ENCODE measurements at places on chromosomes 6 and 20.

GRCh38 chr20:47785854-47786764 lies 828 bp upstream of the SULF2 start:
- peak; percentile 68 for DNase-seq

DNA sequence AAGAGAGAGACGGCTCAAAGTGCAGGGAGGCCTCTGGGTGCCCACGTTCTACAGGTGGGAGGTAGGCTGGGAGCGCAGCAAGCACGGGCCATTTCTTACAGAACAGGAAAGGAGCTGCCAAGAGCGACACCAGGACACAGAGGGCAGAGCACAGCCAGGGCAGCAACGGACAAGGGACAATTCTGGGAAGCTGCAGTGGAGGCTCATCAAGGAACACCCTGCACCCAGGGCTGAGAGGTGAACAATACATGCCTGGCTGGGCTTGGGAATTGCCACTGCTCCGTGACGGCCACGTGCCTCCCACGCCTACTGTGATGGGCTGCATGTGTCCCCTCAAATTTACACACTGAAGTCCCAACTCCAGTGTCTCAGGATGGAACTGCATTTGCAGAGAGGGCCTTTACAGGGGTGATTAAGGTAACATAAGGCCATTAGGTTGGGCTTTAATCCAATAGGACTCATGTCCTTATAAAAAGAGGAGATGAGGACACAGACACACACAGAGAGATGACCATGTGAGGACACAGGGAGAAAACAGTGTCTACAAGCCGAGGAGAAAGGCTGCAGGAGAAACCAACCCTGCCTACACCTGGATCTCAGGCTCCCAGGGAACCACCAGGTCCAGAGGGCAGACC lies 13.6 kb downstream of the SERPINB6 start:
- DNase-seq, result no peak

- DNase-seq, result no peak
Measured at GRCh38 chr20:32891926-32892660, 33.4 kb downstream of the EFCAB8 start.

GRCh38 chr20:1332749-1333300 lies 3.9 kb upstream of the SDCBP2 start:
- no peak for DNase-seq

- DNase-seq, result no peak
Measured at GRCh38 chr20:46398963-46399362, 7.5 kb downstream of the ELMO2 start.

GRCh38 chr6:107817784-107818183 lies 6.3 kb downstream of the SCML4 start:
- DNase-seq, result no peak

DNA sequence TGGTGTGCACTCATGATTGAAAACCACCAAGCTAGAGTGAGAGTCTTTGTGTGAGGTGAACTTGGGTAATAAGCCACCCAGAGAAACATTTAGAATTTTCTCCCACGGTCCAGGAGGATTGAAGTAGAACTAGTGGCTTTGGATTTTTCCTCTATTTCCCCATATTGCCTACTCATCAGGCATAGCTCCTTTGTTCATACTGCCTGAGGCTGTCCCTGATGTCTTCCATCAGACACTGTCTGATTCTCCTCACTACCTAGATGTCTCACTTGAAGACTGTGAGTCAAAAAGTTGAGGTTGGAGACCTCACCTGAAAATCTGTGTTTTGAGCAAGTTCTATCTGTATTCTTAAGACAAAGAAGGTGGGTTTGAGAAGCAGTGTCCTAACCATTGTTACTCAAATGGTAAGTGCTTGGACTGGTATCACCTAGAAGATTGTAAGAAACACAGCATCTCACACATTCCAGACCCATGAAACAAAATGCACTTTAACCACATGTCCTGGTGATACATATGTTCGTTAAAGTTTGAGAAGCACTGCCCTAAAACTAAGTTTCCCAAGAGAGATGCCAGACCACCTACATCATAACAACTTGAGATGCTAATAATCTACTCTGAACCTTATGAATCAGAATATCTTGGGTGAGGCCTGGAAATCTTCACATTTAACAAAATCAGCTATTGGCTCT lies 523.4 kb upstream of the BTBD3 start:
- DNase-seq, result no peak

DNA sequence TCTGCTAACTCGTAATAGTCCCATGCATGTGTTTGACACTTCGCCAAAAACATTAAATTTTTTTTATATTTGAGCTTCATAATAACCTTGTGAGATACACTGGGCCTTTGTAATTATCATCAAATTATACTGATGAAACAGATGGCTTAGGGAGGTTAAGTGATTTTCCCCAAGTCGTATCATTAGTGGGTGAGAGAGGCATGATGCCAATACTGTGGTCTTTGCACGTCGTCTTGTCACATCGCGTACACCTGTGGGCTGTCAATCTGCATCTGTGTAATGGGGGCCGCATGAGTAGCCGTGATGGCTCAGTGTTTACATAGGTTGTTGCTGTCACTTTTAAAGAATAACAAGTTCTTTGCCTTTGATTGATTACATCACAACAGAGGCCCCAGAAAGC lies 1.7 kb downstream of the PRL start:
- DNase-seq, result no peak

- no peak for DNase-seq
Measured at GRCh38 chr6:10389739-10390494, 25.0 kb downstream of the TFAP2A start.

DNA sequence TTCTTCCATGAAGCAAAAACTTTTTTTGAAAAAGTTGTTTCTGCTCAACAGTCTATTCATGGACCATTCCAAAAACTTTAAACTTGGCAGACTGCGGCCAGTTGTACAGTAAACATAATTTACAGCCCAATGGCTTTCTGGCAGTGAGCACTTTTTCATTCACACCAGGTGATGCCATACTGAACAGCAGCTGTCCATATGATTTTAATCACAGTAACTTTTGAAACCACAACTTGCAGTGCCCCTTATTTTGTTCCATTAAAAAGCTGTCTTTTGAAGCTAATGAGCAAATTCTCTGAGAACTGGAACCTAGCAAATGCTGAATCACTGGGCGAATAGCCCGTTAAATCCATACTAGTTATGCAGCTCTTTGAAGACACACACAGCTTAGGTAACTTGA lies 576.6 kb downstream of the PTPRT start:
- no peak for DNase-seq

- no peak for DNase-seq
Measured at GRCh38 chr6:920512-920911, 227.6 kb upstream of the EXOC2 start.

GRCh38 chr6:147633191-147633590 lies 124.7 kb downstream of the SAMD5 start:
- no peak for DNase-seq

DNA sequence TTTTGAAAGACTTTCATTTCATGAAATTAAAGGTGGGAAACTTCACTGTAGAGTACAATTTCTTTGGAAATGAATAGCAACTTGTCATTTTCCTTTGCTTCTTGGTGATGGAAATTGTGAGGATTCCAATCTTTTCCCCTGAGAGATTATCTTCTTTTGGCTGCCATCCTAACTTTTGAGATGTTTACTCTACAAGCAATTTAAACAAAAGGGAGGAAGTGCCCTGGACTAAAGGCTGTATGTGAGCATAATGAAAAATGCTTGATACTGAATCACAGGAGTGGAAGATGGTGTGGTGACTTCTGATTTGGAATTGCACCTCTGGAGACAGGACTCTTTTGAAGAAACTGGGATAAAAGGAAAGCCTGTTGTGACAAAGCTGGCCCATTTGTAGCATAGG lies 43.1 kb upstream of the JAG1 start:
- peak; percentile 65 for DNase-seq

DNA sequence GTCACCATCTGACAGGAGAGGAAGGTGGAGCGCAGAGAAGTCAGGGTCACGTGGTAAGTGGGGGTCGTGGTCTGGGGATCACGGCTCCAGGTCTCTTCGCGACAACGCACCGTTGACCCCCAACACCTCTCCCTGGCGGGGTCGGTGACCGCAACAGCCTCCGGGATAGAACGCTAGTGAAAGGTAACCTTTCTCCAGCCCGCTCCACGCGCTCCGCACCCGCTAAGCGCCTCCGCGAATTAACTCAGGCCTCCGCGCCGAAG lies 600 bp upstream of the SYNJ2 start:
- DNase-seq, result no peak

DNA sequence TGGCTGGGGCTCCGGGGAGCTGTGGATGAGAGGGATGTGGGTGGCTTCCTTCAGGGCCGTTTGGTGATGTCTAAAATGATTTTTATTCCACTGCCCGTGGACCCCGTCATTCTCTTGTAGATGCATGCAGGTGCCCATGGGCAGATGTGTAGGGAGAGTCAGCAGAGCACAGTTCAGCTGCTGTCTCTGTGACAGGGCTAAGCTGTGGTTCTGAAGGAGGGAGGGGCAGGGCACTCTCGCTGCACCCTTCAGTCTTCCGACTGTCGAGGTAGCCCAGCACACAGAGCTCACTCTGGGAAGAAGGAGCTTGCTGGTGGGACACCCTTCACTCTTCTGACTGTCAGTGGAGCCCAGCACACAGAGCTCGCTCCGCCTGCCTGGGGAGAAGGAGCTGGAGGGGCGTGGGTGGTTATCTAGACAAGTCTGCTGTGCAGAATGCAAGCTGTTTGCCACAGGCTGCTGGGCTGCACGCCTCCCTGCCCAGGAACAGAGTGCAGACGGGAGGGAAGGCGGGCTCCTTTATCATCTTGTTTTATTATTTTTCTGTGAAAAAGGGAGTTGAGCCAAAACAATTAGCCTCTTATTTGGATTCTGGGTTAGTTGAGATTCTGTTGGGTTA lies 28.4 kb upstream of the ADRM1 start:
- DNase-seq, result no peak

GRCh38 chr20:5864873-5865587 lies 85.3 kb downstream of the TRMT6 start:
- DNase-seq, result no peak

DNA sequence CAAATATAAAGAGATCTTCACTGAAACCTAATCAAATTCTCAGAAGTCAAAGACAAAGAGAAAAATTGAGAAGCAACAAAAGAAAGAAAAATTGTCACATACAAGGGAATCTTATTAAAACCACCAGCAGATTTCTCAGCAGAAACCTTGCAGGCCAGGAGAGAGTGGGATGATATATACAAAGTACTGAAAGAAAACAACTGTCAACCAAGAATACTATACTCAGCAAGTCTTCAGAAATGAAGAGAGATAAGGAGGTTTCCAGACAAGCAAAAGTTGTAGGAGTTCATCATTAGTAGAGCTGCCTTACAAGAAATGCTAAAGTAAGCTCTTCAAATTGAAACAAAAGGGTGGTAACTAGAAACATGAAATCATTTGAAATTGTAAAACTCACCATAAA lies 345.6 kb downstream of the MAFB start:
- no peak for DNase-seq

- DNase-seq, result no peak
Measured at GRCh38 chr6:35128496-35128895, 12.6 kb downstream of the TCP11 start.

DNA sequence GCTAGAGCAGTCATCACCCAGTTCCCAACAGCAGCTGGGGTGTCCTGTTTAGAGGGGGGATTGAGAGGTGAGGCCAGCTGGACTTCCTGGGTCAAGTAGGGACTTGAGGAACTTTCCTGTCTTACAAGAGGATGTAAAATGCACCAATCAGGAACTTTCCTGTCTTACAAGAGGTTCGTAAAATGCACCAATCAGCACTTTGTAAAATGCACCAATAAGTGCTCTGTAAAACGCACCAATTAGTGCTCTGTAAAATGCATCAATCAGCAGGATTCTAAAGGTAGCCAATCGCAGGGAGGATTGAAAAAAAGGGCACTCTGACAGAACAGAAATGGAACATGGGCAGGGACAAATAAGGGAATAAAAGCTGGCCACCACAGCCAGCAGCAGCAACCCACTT lies 225.7 kb downstream of the GMPR start:
- DNase-seq, result no peak

GRCh38 chr20:9613871-9614270 lies 99.5 kb downstream of the LAMP5 start:
- DNase-seq, result no peak

GRCh38 chr6:157036245-157036711 lies 259.1 kb downstream of the ARID1B start:
- DNase-seq, result no peak

GRCh38 chr20:33971147-33971975 lies 22.4 kb upstream of the RALY start:
- no peak for DNase-seq

GRCh38 chr6:10603219-10603618 lies 82.1 kb downstream of the GCNT2 start:
- DNase-seq, result no peak

GRCh38 chr6:37807656-37808055 lies 11.9 kb upstream of the ZFAND3 start:
- DNase-seq, result no peak

- DNase-seq, result peak; percentile 91
Measured at GRCh38 chr6:169172456-169172855, 81.2 kb downstream of the THBS2 start.

DNA sequence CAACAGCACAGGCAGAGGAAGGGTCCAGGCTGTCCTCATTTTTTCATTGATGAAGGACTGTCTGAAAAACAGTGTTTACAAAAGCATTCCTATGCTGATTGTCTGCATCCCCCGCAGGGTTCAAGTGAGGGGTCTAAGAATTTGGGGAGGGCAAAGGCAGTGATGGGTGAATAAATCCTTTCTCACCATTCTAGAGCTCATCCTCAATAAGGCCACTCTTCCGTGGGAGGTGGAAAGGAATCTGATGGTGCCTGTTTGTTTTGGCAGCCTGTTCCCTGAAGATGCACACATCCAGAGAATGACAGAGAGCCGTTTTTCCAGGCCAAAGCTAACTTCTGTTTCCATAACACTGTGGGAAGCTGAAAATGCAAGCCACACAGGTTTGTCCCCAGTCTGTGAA lies 164.5 kb downstream of the MOXD1 start:
- DNase-seq, result peak; percentile 76

- peak; percentile 84 for DNase-seq
Measured at GRCh38 chr20:35320396-35321126, 28.3 kb upstream of the FAM83C start.

DNA sequence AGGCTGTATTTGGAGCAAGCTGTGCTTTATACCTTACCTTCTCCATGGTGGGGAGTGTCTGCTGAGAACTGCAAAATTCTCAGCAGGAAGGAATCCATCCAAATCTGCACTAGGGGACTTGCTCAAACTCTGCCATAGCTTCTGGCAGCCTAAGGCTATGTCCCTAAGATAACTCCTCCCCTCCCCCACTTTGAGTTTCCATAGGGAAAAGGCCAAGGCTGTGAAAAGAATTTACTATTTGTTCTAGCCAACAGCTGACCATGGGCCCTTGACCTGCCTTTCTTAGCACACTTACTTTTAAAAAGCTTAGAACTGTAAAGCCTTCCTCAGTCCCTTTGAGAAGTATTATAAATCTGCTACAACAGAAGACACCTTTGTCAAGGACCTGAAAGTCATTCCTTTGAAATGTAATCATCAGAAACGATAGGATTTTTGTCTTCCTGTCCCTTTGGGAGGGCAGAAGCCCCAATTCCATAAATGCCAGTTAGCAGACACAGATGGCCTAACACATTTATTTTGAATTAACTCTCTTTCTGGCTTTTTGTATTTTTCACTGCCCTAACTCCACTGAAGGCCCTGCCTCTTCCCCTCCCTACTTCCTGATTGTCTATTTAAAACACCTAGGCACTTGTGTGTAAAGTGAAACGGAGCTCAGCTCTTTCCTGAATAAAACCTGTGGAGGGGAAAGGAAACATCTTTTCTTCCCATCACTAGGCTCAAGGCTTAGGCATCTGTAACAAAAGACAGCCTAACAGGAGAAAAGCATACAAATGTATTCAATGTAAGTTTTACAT lies 157.1 kb downstream of the AKAP7 start:
- no peak for DNase-seq

Data from SJSA1 (cell line).